ENCODE measurements at places on chromosomes 6 and 20.

DNA sequence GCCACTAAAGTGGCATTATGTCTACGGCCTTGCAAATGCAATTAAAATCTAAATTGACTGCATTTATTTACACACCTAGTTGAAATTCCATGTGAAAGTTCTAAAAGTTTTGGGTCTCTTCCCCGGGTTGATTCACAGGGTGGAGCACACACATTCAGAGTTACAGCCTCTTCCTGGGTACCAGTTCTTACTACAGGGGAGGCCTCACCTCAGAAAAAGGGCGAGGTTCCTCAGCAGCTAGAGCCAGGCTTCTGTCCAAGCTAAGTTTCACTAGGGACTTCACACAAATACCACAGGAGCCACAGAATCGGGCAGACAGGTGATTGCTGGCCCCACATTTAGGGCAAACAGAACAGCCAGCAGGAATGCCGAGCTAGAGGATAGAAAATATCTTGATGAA is 52.7 kb downstream of the DZANK1 start:
- no peak for DNase-seq

- DNase-seq = no peak
Measured at GRCh38 chr6:37521674-37522073, 22.0 kb upstream of the CCDC167 start.

- DNase-seq = no peak
Measured at GRCh38 chr6:162387718-162388382, 339.7 kb downstream of the PRKN start.

DNA sequence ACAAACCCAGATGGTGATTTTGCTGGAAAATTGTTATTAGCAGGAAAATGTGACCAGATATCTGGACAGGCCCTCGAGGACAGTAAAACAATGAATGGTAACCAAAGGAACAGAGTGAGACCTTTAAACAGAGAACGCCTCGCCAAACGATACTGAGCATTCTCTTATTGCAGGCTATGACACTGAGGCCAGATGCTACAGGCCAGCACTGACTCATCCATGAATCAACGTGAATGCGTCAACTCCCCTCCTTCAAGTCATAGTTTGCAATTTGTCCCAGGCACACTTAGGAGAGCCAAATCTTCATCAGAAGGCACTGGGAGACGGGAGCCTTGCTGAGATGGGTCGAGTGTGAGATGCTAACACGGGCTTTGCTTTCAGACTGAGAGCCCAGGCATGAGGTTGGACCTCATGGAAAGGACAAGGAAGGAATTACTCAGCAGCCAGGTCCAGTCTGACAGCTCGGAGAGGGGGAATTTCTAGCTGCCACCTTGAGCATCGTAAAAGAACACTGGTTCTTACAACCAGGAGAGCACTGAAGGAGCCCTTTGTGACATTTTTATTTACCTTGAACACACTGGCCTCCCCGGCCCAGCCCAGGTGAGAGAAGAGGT is 60.7 kb downstream of the BMP7 start:
- no peak for DNase-seq

Measured in activated CD8-positive, alpha-beta T cell treated with anti-CD3 and anti-CD28 coated beads, Interleukin-2, amount 10 ng/mL, durations not matched to agents 7 days and 5 days (primary cell).